RWPE1 (cell line): ENCODE measurements at places on chromosomes 11 and 22.

DNA sequence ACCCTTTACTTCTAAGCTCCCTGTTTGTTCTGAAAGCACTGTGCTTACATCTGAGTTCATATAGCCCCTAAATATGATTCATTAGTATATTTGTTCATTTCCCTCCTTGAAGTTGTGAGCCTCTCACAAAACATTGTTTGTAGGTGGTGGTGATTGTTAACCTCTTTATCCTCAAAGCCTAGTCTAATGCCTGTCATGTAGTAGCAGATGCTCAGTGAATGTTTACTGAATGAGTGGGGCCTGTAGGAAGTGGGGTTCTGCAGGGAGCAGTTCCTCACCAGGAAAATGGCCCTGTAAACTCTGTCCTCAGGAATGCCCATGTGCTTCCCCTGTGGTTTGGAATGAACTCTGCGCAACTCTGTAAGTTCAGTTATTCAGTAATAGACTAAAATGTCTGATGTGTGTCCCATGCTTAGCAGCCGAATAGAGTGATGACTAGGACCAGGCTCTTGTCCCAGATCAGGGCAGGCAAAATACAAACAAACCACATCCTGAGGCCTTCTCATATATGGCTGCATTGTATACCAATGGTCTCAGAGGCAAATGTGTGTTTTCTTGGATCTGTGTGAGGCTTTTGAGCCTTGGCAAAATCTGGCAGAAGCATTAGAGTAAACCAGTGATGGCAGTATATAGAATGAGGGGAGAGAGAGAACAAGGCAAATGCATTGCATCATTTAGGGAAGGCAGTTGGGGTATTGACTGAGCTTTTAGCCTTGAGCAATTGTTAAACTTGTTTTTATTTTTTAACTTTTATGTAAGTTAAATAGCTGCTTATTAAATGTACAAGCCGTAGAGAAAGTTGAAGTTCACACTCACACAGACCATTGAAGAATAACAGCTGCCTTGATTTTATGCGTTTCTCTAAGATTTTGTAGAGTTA is 91.4 kb upstream of the BIRC3 start:
- DNase-seq, result no peak

DNA sequence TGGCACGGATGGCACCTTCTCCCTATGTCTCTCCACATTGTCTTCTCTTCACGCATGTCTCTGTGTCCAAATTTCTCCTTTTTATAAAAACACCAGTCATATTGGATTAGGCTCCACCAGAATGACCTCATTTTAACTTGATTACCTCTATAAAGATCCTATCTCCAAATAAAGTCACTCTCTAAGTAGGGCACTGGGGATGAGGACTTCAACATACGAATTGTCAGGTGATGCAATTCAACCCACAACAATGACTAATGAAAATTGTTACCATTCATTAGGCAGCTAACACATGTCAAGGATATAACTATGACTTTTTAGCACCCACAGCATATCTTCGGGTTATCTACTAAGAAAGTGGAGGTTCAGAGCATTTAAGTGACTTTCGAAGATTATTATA is 55.5 kb upstream of the USP47 start:
- no peak for DNase-seq

DNA sequence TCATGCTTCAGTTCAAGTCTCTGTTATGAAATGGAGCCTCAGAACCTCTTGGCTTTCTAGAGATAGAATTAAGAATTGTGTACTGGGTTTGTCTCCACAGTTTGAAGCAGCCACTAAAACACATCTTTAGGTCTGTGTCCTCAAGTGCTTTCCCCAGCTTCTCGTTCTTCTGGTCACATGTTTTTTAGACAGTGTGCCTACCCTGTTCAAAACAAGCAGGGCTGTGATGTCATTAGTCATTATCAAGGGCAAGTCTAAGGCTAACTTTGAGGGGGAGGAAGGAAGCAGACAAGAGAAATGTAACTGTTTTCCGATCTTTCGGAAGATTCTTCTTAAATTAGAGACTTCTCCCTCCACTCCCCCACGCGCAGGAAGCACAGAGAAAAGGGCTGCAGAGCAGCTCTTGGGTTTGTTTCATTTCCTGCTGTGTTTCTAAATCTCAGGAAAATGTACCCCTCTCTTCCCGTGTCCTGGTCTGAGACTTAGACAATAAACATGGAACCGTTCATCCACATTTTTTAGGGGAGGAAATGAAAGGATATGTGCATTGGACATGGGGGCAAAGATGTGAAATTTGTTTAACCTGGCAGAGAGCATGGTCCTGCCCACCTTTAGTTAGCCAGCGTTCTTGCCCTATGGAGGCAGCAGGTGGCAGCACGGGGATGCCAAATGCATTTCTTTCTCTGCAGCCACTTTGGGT is 3.1 kb downstream of the AKIP1 start:
- DNase-seq, result peak; percentile 42

- DNase-seq, result no peak
Observed at GRCh38 chr11:130180491-130180890, 20.9 kb downstream of the ST14 start.

DNA sequence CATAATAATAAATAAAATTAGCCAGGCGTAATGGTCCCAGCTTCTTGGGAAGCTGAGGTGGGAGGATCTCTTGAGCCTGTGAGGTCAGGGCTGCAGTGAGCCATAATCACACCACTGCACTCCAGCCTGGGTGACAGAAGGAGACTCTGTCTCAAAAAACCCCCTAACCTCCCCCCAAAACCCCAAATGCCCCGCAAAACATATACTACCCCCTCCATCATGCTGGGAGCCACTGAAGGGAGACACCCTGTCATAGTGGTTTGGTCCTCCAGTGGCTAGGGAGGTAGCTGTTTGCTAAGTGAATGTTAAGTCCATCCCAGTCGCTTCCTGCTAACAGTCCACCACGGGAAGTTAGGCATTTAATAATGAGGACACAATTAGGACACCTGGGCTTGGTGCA is 125.0 kb downstream of the ABTB2 start:
- no peak for DNase-seq

DNA sequence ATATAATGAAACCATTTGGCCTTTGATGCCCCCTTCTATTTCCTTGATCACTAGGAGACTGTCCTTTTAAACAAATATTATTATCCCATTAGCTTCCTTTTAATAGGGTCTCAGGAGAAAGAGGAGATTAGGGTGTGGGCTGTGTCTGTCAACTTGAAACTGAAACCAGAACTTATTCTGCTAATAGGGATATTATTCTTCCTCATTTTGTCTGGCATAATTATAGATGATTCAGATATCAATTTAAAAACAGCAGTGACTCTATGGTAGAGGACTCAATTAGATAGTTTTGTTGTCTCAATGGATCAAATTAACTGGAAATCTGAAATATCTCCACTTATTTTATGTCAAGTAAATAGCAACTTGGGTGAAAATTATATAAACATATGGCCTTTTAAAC is 584.9 kb upstream of the CCDC90B start:
- DNase-seq, result no peak

GRCh38 chr11:108616549-108616948 is 23.0 kb upstream of the EXPH5 start:
- DNase-seq, result peak; percentile 95

DNA sequence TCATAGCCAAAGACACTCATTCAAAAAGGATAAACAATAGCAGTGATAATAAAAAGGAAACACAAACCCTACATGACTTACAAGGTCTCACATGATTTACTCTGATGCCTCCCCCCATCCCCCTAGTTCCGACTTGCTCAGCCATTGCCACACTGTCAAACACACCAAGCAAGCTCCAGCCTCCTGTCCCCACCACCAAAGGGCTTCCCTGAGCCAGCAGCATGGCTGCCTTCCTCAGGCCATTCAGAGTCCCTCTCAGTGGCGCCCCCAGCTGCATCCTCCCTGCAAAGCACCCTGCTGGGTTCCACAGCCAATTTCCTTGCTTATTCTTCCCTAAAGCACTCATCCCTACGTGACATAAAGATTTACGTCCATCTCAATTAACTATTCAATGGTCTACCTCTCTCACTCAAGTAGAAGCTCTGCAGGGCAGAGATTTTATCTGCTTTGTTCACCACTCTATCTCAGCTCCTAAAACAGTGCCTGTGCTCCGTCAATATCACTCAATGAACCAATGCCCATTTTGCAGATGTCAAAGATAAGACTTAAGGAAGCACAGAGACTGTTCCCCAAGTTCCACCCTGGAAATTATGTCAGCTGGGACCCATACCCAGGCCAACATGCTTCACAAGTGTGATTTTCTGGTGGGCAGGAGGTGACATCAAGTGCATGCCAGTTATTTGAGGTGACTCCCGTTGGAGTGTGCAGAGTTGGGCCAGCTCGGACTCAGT is 106.9 kb downstream of the SYN3 start:
- DNase-seq, result no peak

- DNase-seq, result no peak
Observed at GRCh38 chr11:69647390-69647748, 6.4 kb downstream of the CCND1 start.

- no peak for DNase-seq
Observed at GRCh38 chr11:29844701-29845379, 172.0 kb downstream of the KCNA4 start.

DNA sequence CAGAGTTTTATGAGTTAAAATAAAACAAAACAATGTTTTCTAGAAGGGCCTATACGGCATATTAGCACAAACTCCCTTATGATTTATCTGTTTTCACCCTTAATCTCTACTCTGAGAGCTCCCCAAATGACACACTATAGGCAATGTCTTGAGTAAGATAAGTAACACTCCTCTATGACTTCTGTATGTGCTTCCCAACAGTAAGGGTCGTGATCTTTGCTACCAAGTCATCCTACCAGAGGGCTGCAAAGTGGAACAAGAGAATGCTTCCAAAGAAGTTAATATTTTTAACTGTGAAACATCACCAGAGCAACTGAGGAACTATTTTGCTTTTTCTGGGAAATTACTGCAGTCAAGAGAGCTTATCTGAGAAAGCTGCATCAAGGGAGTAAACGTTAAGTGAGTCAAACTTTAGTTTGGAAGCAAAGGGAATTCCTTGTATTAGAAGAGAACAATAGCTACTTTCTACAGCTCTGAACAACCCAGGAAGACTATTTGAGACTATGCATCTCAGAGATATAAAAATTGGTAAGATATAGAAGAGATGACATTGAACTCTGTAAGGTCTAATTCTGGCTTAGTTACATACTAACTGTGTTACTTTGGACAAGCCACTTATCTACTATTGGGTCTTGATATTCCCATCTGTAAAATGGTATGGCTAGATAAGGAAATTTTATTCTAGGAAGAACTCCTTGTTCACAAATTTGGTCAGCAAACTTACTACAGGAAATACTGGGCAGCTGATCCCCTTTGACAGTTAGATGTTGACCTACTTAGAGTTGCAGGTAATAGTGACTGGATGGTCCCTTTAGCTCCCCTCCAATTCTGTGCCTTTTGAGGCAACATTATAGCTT is 43.7 kb upstream of the CCDC34 start:
- DNase-seq, result no peak

DNA sequence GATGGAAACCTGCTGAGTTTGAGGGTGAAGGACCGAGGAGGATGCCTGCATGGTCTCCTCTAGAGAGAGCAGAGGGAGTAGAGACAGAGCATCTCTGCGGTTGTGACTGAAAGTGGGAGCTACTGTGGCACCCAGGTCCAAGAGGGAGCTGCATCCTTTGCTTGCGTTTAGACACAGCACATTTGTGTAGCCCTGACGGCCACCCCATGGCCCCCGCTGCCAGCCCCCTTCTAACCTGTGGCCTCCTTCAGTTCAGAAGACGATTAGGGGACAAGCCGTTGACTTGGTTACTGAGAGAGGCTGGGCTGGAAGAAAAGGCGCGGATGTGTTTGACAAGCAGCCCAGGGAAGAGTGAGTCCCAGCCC is 690.9 kb downstream of the BRD1 start:
- no peak for DNase-seq

- no peak for DNase-seq
Observed at GRCh38 chr11:19872512-19873145, 160.0 kb downstream of the NAV2 start.

- no peak for DNase-seq
Observed at GRCh38 chr11:76172583-76172982, 33.7 kb downstream of the WNT11 start.

DNA sequence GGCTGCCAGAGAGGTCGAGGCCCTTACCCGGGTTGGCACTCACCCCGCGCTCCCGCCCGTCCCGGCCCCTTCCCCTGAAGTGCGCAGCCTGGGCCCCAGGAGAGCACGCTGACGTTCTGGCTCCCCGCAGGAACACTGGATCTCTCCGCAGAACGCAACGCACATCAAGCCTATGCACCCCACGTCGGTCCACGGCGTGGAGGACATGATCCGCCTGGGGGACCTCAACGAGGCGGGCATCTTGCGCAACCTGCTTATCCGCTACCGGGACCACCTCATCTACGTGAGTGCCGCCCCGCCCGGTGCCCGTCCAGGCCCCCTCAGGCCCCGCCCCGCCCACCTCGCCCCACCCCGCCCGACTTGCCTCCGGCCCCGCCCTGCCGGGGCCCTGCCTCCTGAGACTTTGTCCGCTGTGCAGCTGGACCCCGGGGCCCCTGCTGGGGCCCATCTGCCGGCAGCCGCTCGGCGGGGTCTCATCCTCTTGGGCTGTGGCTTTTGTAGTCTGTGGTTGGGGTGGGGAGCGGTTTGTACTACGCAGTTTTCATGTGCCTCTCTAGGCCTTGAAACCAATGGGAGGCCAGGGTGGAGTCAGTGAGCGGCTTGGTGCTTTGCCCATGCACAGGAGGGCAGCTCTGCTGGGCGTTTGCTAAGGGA is 19.7 kb downstream of the MYO7A start:
- peak; percentile 22 for DNase-seq
